ENCODE measurements at places on chromosomes 6 and 20.
A peak's percentile ranks its signal among the peaks of the same experiment; 100 is the strongest.

GRCh38 chr6:104046426-104046825, 813.3 kb downstream of the HACE1 start:
- no peak for DNase-seq

DNA sequence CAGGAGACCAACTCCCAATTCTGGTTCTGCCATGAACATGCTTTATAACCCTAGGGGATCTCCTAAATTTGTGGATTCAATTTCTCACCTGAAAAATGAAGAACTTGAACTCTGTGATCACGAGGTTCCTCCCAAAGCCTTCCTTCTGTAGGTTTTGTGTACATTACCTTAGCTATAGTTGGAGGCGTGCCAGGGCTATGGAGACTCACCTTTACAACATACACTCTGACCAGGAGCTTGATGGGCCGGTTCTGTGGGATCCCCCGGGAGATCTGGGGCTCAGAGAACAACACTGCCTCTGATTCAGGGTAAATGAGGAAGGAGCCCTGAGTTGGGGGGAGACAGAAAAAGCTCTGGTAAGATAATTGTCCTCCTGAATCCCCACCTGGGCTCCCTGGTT, 34.1 kb downstream of the ERGIC3 start:
- DNase-seq = no peak

- DNase-seq = no peak
These were observed 148.8 kb upstream of the EPHA7 start for GRCh38 chr6:93568169-93568568.

- DNase-seq = no peak
These were observed 11.2 kb upstream of the MMP24 start for GRCh38 chr20:35215066-35215956.

DNA sequence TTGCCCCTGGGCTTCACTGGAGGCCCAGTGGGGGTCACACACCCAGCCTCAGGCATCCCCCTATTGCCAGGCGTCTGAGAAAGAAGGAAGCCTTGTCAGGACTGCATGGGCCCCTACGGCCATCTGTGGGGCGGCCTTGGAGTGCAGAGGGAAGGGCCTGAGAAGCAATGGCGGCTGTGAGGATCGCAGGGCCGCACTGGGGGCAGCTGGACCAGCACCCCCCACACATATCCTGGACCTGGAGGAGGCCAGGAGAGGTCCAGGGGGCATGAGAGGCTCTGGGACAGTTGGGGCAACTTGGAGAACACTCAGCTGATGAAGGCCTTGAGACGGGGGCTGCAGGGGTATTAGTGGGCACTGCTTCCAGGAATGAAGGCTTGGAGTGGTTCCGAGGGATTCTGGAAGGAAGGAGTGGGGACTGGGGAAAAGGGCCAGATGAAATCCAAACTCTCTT, 16.5 kb downstream of the MDFI start:
- DNase-seq = no peak

DNA sequence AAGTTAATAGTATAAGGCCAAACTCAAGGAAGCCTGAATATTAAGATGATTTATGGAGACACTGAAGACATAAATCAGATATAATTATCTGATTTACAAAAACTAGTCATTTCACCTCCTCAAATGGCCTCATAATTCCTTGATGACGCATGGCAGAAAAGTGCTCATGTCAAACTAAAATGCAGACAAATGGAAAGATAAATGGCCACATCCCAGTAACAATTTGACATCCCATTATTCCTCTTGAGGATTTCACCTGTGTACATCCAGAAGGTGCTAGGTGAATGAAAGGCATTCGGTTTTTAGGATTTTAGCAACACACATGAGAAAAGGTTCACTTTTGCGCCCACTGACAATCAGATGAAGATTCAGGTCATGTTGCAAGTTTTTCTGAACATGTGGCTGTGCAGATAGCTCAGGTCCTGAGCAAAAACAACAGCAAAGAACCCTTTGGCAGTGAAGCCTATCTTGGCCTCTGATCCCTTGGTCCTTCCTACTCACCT, 24.2 kb downstream of the SGK1 start:
- DNase-seq = no peak

DNA sequence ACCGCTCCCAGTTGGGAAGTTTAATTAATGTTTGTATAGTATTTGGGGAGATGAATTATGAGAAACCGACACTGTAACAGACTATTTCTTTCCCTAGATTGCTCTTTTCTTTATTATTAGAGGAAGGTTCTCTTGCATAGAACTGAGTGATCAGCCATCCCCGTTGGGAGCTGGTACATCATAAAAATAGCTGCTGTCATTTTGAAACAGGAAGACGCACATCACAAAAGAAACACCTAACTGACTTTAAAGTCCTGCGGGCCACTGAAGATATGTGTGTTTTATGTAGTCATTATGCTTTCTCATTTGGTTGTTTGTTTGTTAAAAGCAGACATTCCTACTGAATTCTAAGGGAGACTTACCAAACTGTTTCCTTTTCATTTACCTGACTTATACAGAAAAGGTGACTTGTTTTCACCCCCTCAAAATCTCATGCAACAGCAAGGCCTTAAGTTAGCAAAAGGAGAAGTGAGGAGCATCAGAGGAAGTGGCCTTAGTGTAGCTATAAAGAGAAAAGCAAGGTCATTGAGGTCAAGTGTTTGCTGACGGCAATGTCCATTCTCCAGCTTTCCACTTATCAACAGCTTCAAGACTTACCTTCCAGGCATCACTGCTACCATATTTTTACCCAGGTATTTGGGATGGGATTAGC, 91.0 kb downstream of the PKHD1 start:
- no peak for DNase-seq

DNA sequence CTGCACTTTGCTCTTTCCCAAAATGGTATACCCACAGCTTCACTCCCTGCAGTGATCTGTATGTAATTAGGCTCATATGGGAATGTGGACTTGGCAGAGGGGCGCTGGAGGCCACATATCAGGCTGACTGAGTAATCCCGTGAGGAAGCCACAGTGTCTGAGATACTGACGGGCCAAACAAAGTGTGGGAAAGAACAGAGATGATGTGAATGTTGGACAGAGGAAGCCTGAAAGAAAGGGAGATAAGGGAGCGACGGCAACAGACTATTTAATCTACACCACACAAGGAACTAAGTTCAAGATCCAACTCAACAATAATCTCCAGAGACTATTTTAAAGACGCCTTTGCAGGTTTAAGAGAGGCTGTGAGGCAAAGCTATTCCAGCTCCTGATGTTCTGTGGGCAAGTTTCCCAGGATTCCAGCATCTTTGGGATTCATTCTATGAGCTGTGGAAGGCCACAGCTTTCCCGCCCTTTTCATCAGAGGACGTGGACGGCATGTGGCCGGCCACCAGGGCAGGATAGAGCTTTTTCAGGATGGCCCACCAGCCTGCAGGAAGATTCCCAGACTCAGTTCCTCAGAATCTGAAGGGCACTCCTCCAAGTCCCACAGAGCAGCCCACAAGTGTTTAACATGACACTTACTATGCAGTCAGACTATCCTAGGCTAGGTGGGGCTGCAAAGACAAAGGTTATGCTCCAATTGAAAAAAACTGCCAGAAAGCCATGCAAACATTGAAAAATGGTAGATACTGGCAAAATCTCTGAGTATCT, 237.5 kb downstream of the ATXN1 start:
- DNase-seq = no peak

- no peak for DNase-seq
These were observed 15.9 kb upstream of the ZBTB24 start for GRCh38 chr6:109498936-109499335.

- DNase-seq = no peak
These were observed 102.6 kb downstream of the CDC5L start for GRCh38 chr6:44489910-44490604.

DNA sequence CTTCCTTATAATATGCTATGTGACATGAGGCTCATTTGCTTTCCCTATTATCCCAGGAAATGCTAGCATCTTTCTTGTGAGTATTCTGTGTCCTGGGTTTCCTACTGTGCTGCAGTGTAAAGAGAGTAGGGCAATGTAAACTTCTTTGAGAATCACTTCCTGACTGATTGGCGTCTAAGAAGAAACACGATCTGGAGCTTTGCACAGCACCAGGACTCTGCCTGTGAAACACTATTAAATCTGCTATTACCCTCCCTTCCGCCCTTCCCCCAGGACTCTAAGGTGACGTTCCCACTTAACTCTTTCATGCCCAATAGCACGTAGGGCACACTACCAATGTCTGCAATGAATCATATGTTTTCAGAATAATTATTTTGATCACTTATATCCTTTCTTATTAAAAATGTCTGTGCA, 607.3 kb upstream of the CITED2 start:
- no peak for DNase-seq

- no peak for DNase-seq
These were observed 155.2 kb upstream of the ESR1 start for GRCh38 chr6:151652325-151652724.

- no peak for DNase-seq
These were observed 2.6 kb upstream of the COL19A1 start for GRCh38 chr6:69863766-69864165.

DNA sequence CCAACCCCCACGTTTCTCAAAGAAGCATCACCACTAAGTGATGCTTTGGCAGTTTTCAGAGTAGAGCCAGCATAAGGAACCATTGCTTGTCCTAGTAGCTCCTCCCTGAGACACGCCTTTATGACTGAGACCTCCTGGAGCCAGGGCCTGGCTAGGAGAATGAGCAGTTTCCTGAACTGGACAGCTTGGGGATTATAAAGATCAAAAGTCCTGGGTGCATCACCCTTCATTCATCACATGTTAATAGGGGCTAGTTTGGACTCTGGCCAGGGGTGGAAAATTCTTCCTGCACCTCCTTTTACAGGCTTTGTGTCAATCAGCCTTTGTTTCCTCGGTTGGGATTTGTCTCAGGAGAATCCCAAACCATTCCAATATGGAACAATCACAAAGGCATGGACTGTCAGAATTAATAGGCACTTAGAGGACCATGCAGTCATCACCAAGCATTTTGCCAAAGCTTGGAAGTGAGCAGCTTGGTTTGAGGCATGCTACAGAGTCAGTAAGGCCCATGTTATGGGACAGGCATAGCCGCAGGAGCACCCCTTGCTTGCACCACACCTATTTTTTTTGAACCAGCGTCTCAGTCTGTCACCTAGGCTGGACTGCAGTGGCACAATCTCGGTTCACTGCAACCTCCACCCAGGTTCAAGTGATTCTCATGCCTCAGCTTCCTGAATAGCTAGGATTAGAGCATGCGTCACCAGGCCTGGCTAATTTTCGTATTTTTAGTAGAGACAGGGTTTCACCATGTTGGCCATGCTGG, 64.9 kb upstream of the TGM3 start:
- DNase-seq = no peak

DNA sequence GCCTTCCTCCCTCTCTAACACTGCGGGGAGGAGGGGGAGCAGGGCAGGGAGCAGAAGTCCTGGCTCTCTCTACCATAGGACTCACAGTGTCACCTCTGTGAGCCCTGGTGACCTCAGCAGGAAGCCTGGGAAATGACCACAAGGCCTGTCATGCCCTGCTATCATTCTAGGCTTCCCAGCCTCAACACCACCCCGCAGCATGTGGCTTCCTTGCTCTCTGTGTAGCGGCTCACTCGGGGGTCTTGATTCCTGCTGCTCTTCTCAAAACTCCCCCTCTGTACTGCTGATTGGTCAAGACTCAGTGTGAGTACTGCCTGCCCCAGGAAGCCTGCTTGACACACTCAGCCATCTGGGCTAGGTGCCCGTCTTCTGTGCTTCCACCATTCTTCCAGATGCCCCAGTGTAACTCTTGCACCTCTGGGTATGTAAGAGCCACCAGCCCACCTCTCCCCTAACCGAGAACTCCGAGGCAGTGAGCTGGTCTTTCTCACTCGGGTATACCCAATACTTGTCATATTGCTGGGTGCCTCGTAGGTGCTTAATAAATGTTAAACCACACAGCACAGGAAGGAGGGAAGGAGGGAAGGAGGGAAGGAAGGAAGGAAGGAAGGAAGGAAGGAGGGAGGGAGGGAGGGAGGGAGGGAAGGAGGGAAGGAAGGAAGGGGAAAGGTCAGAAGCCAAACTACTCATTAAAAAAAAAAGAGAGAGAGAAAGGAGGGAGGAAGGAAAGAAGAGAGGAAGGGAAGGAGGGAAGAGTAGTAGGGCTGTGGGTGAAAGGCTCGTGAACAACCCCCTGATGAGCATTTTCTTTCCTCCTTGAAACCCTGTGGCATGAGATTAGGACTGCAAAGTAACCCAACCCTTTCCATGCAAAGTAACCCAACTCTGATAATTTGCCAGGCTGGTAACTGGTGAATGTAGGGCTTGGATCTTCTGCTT, 5.0 kb downstream of the MDFI start:
- no peak for DNase-seq

GRCh38 chr6:43516697-43517504, at the start of the genes POLR1C and YIPF3:
TSS of gene POLR1C (plus strand) at chr6:43517089. CDS start at chr6:43517110, 21 bp downstream.
TSS of gene YIPF3 (minus strand) at chr6:43516926. CDS start at chr6:43516807, 119 bp downstream.
- peak; percentile 92 for DNase-seq

DNA sequence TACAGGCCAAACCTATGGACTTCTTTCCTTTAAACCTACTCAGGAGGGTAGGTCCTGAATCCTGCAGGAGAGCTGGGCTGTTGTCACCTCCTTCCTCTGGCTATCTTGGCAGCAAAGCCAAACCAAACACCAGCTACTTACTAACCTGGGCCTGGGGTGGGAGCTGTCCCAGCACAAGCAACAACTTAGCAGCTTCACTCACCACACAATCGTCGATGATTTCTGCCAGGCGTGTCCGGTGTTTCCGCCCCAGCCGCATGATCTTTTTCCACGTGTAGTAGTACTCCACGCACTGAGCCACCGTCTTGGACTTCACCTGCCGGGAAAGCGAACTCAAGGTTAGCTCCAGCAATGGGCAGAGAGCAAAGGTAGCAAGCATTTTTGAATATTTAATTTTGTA, 25.4 kb upstream of the MRPS10 start:
- DNase-seq = no peak

- no peak for DNase-seq
These were observed 25.0 kb downstream of the NDUFAF5 start for GRCh38 chr20:13809855-13810254.

- DNase-seq = no peak
These were observed 230.0 kb upstream of the SULF2 start for GRCh38 chr20:48015141-48015910.

GRCh38 chr6:109076377-109076776, 18.3 kb downstream of the SESN1 start:
- no peak for DNase-seq

- DNase-seq = no peak
These were observed 91.9 kb downstream of the MYLK4 start for GRCh38 chr6:2658788-2659187.

- no peak for DNase-seq
These were observed 401.5 kb upstream of the ADGRB3 start for GRCh38 chr6:68233623-68234022.

GRCh38 chr6:119799596-119800509, 450.3 kb upstream of the MAN1A1 start:
- DNase-seq = no peak

DNA sequence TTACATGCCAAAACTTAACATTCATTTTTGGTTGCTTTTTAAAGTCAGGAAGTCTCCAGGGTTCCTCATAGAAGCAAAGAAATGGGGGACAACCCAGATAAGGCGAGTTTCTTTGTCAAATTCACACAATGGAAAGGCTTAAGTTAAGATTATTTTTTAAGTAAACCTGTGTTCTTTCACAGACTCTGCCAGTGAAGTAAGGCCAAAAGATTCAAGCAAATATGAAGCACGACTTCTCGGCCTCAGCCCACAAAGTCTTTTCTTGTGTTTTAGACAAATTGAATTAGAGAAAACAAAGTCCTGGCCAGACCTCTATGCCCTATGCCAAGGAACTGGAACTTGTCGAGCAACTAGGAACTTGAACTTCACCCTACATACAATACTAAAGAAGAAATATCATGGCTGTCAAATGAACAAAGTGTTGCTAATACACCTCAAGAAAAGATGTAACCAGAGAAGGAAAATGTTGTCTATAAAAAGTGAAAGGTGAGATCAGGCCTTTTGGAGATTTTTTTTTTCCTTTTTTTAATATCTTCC, 540.0 kb upstream of the JARID2 start:
- no peak for DNase-seq

Data from activated T-helper 1 cell treated with anti-CD3 and anti-CD28 coated beads, Interleukin-2, amount 50 U/mL, for 16 hours (primary cell).